ENCODE measurements at places on chromosomes 6 and 20.

GRCh38 chr20:7137395-7138151 is 370.1 kb downstream of the BMP2 start:
- DNase-seq, result no peak

- no peak for DNase-seq
Observed at GRCh38 chr6:36353411-36353915, 16.8 kb upstream of the BNIP5 start.

DNA sequence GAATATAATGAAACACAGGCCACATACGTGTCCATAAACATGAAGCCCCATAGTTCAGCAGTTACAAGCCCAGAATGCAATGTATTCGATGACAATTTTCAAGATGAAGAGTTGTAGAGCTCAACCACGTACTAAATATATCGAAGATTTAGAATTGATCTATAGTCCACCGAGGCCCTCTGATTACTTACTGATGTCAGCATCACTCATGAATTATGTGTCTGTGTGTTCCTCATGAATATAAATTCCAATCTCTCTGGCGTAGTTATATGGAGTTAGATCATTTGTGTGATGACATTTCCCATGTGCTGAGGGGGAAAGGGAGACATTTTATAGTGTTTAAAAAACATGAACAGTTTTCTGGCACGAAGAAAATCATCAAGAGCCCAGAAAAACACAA is 97.5 kb downstream of the PFDN4 start:
- peak; percentile 30 for DNase-seq

DNA sequence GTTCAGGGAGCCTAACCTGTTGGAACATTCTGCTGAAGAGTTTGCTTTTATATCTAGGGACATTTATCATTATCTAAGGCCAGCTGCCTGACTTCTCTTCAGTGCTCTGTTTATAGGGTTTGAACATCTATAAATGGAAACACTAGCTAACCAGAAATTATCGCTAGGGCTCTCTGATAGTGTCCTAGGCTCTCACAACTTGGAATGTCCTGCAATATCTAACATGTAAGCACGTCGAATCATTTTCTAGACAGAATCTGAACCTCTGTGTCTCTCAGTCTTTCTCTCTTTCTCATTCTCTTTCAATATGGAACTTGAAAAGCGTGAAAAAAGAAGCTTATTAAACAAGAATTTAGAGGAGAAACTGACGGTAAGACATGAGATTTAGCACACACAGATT is 92.5 kb upstream of the MLIP start:
- no peak for DNase-seq

GRCh38 chr6:118744261-118744941 is 93.0 kb upstream of the CEP85L start:
- no peak for DNase-seq

GRCh38 chr20:2523919-2524708 is 12.3 kb upstream of the TMC2 start:
- peak; percentile 67 for DNase-seq

DNA sequence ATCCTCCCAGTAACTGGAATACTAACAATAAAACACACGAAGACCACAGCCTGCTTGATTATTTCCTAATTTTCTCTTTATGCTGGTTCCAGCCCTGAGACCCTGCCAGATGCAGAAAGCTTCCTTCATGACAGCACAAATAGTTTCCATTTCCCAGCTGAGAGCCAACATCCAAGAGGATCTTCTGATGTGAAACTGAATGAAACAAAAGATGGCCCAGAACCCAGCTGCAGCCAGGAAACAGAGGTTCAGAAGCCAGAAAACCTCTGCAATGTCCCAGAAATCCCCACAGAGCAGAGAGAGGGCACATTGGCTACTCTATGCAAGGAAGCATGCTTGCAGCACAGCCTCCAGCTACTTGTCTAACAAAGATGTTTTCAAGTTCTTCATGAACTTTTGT is 61.8 kb upstream of the PLEKHG1 start:
- DNase-seq, result no peak

- DNase-seq, result no peak
Observed at GRCh38 chr6:140572867-140573266, 1198.4 kb upstream of the CITED2 start.

DNA sequence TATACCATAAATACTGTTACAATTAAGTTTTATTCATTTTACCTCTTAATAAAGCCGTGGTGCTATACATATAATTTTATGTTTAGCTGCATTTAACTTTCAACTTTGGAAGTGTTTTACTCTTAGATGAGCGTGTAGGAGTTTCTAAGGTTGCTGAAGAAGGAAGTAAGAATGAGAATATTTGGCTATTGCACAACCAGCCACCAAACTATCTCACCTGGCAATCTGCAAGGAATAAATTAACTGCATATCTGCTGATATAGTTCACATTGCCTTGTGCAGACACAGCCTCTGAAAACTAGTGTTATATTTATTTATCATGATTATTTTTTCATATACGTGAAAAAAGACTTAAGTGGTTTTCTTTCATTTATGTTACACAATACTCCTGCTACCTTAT is 230.4 kb downstream of the PLCB1 start:
- no peak for DNase-seq

DNA sequence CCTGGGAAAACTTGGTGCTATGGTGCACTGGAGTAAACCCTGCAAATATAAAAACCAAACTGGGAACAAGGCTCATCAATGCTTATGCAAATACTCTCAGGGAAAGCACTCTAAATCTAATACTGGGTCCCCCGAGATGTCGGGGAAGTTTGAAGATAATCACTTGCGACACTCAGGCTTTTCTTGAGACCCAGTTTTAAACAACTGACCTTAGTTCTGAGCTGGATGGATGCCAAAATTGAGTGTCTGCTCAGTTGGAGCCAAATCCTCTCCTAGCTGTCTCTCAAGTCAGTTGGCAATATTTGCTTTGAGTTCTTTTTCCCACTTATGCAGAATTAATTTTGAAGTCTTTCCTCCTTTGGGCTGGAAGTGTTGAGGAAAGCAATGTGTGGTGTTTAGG is 75.5 kb upstream of the CD2AP start:
- no peak for DNase-seq

DNA sequence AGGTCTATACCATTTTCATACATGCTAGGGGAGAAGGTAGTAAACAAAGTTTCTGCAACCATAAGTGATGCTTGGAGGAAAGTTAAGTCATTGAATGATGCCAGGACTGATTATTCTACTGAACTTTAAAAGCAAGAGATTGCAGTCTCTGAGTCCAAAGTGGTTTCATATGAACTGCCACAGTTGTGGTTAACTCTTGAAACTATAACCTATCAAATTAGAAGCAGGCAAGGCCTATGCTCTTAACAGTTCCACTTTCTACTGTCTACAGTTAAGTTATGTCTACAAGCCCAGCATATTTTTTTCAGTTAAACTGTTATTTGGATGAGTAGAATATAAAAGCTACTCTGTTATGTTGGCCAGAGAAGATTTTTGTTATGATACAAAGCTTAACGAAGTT is 326.5 kb upstream of the RUNX2 start:
- DNase-seq, result no peak

GRCh38 chr6:27720607-27721580 is 191.3 kb downstream of the OR2B2 start:
- DNase-seq, result no peak

Data from renal cortex interstitium (tissue), 15 donors.